Activated CD4-positive, alpha-beta T cell treated with anti-CD3 and anti-CD28 coated beads for 1 hour (primary cell): ENCODE measurements at places on chromosomes 2 and 18.

DNA sequence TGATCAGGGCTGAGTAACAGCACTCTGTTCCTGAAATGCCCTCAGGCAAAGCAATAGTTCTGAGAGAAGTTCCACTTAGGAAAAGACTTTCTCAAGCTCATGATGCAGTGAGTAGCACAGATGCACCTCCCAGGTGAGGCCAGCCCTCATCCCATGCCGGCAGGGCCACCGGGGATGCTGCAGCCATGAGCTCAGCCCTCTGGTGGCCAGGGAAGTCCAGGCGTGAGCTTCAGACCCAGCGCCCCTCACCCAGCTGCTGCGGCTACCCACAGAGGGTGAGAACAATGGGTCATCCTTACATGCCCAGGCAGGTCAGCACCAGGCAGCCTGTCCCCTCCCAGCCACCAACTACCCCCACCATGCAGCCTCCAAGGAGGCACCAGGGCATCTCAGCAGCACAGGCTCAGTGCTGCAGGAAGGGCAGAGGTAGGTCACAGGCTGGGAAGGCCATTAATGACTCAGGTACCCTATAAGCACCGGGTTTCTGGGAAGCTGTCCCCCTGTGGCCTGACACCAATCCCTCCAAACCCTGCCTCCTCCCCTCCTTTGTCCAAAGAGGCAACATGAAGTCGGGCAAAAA is 50.6 kb downstream of the TTC32 start:
- no peak for DNase-seq

DNA sequence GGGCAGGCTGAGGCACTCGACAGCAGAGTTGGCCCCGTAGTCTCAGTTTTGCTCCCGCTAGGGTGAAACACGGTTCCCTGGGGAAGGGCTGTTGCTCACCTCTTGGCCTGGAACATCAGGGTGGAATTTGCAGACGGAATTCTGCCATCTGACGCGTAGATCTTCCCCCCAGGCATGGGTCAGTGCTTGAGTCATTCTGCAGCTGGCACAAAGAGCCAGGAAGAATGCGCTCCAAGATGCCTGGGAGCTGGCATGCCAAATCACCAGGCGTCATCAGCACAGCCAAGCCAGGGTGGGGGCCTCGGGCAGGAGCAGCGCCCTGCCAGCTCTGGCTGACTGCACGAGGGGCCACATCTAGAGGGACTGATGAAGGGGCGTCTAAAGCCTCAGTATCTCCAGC is 42.7 kb downstream of the ODC1 start:
- DNase-seq, result no peak

GRCh38 chr2:204010628-204011560 is 74.3 kb downstream of the ICOS start:
- DNase-seq, result no peak

- DNase-seq, result no peak
Measured at GRCh38 chr2:2942906-2943305, 434.7 kb downstream of the EIPR1 start.

DNA sequence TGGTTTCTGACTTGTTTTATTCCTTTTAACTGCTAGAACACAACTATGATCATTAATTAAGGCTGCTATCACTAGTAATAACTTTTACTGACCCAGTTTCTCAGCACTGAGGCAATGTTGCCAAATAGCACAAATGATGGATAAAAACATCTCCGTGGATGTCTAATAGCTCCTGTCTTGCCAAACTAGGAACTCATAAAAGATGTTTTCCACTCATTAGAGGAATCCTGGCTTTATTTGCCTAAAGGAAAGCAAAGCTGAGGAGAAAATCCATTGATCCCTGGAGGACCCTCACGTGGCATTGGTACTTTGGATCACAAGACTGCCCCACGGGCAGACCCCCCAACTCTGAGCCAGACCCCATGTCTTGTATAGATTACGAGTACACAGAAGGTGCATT is 96.1 kb upstream of the ZNF397 start:
- DNase-seq, result no peak

GRCh38 chr18:74840492-74841167 is 243.0 kb downstream of the ZNF407 start:
- no peak for DNase-seq

DNA sequence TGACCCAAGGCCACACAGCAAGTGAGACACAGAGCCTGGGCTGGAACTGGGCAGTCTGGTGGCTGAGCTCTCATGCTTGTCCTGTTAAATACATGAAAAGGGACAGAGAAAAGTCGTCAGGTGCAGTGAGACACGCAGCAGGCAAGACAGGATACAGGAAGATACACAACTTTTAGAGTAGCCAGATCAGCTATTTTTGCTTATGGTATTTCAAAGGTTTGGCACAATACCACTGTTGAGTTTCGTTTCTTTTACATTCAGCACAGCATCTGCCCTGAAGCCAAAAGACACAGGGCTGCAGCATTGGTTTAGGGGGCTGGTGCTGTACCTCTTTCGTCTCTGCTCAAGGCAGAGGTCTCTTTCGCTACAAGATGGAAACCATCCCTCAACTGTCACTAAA is 14.0 kb downstream of the FHL2 start:
- no peak for DNase-seq

DNA sequence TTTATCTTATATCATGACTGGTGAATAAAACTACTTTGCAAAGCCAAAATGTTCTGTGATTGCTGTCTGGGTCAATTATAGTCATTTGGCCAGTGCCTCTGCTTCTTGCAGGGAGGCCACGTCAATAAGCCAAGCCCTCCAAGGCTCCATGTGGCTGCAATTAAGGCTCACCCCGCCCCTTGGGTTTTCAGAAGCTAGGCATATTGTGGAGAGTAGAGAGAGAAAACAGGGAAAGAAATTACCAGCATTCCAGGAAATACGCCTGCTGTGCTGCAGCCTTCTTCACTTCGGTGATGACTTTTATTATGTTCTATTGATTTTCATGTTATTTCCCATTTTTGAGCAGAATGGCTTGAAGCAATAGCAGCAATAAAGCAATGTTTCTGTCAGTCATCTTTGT is 319.7 kb downstream of the SOX11 start:
- no peak for DNase-seq

DNA sequence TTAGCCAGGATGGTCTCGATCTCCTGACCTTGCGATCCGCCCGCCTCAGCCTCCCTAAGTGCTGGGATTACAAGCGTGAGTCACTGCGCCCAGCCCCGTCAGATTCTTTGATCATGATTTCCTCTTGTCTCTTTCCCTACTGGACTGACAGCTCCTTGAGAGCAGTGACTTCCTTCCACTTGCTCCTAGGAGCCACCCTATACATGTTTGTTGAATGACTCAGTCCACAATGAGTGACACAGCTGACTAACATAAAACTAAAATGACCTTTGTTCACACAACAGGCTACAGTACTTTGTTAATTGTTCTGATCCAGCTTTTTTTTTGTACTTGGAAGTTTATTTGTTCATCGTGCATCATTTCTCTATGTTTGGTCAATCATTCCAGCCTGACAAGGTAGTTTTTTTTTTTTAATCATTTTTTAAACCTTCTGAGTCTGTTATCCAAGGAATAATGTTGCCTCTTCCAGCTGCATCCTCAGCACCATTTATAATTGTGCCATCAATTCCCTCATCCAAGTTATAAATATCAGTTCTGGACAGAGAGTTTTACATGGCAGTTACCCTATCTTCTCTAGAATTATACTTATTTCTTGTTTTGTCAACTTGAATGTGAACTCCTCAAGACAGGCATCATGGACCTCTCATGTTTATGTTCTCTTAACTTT is 42.9 kb upstream of the TUBA3E start:
- DNase-seq, result no peak

- no peak for DNase-seq
Measured at GRCh38 chr2:165691615-165692014, 102.4 kb downstream of the GALNT3 start.

- DNase-seq, result no peak
Measured at GRCh38 chr2:10252661-10253060, 50.0 kb upstream of the HPCAL1 start.

- no peak for DNase-seq
Measured at GRCh38 chr2:174788291-174788929, 24.1 kb upstream of the CHRNA1 start.

GRCh38 chr2:40098786-40099470 is 319.9 kb upstream of the THUMPD2 start:
- DNase-seq, result no peak

- DNase-seq, result no peak
Measured at GRCh38 chr2:11435036-11435435, 30.9 kb downstream of the E2F6 start.

GRCh38 chr2:239476029-239476756 is 75.4 kb upstream of the HDAC4 start:
- no peak for DNase-seq

DNA sequence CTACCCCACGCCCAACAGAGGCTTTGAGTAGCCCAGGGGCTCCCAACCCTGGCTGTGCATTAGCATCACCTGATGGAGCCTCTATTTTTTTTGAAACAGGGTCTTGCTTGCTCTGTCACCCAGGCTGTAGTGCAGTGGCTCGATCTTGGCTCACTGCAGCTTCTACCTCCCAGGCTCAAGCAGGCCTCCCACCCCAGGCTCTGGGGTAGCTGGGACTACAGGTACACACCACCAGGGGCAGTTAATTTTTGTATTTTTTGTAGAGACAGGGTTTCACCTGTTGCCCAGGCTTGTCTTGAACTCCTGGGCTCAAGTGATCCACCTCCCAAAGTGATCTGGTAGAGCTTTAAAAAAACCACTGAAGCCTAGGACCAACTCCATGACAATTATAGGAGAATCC is 394.8 kb upstream of the ATP5MC3 start:
- DNase-seq, result no peak

- no peak for DNase-seq
Measured at GRCh38 chr2:152254486-152254885, 78.9 kb upstream of the STAM2 start.

DNA sequence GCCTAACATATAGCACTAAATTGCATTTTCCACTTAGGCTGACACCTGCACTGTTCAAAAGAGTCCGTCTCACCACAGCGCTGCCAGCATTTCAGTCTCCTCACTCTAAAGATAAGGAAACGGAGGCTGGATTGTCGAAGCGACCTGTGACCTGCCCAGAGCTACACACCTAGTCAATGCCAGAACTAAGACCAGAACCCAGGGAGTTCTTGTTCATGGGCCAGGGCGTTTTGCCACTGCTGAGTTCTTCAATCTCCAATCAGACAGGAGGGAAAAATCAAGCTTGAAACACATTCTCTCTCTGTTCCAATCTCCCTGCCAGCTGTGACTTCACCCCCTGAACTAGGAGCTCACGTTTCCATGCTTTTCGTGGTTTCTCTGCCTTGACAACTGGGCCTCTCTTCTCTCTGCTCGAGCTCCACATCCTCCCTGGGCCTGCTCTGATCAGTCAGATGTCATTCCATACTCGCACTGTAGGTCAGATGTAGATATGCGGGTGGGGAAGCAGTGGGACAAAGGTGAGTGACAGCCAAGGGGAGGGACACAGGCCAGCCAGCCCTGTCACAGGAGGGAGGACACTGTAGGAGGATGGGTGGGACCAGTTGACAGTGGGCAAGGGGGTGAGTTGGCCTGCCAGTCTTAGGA is 221.1 kb upstream of the SMAD2 start:
- DNase-seq, result no peak

- no peak for DNase-seq
Measured at GRCh38 chr2:184683911-184684310, 85.6 kb downstream of the ZNF804A start.

- no peak for DNase-seq
Measured at GRCh38 chr2:98086491-98087446, at the start of gene VWA3B. TSS of gene VWA3B (plus strand) at chr2:98087167. CDS start at chr2:98093093, 5,926 bp downstream.

DNA sequence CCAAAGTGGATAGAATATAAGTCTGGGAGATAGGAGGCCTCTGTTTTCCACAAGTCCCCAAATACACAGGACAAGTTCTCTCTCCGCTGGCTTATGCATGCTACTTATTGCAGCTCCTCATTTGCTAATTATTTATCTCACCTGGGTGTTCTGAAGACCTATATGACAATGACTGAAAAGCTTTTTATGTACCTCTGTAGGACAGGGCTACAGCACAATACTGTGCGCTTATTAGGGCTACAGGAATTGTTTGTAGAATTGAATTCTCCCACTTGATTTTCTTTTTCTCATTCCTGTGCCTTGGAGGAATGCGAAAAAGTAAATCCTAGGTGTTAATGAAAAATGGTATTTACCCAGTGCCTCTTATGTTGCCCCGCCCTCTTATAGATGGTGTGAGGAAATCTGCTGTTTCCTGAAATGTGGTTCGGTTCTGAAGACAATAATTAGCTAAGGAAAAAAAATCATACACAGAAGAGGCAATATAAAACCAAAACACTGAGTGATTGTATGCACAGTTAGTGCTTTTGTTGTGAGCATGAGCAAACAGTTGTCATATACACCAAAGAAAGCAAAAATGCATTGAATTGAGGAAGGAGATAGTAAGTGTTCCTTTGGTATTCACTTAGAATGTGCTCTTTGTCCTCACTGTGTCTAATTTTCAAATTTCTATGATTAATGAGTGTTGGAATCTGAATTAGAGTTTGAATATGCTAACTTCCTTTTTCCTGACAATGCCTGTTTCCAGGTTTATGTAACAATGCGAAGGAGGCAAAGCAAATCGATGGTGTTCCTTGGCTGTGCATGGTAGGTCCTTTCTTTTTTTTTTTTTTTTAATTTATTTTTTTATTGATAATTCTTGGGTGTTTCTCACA is 78.7 kb upstream of the PNPT1 start:
- no peak for DNase-seq

DNA sequence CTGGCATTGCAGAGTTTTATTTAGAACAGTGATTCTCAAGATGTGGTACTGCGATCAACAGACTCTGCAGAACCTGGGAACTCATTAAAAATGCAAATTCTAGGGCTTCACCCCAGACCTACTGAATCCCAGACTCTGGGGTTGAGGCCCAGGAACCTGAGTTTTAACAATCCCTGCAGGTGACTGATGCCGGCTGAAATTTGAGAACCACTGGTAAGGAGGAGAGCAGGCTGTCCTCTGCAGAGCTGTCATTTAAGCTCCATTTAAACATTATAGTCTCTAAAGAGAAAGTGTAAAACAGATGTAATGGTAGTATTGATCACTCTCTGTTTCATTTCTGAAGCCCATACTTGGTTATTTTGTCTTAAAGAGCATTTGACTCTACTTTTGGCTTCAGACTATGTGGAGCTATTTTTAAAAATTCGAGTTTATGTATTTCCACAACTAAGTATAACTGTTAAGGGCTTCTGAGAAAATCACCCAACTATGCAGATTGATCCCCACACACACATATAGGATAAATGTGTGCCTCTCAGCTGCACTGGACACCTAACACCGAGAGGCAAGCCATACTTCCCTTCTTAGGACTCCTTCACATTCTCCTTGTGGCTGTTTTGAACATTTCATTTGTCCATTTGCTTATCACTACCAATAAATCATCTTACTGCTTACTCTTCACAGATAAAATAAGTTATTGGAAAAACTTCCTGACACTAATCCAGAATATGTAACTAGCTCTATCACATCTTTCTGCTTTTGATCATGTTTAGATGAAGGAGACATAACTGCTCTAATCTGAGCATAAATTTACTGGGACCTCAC is 487.5 kb downstream of the DLGAP1 start:
- DNase-seq, result no peak

DNA sequence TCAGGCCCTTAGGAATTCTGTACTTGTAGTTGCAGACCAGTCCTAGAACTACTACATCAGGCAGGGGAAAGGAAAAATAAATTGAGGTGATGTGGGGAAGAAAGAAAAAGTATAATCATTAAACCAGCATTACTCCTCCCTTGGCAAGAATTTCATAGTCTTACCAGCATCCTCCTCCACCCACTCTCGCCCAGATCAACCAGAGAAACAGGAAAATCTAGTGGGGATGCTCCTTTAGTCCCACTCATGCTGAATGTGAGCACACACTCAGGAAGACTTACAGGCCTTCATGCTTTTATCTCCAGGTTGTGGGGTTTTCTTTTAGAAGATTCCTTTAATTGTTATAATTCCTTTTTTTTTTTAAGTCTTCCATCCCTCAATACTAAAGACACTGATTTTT is 129.3 kb upstream of the CCDC150 start:
- no peak for DNase-seq

GRCh38 chr2:211061612-211062296 is 505.4 kb downstream of the CPS1 start:
- no peak for DNase-seq
